ENCODE measurements at places on chromosomes 1 and 21.
A peak's percentile ranks its signal among the peaks of the same experiment; 100 is the strongest.

DNA sequence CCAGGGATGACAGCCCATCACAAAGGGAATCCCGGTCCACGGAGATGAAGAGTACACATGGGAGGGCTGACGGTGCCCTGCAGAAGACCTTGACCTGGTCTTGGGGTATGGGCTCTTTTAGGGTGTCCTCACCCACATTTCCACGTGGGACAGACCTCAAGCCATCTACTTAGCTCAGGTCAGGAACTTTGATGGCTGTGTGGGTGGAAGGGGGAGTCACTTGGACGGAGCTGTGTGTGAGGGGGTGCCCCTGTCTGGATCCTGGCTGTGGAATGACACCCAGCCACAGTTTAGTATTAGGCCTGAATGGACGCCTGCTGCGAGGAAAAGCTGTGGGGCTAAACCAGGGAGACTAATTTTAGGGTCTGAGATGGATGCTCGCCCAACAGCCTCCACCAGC is 10.9 kb upstream of the MIXL1 start:
- no peak for DNase-seq

DNA sequence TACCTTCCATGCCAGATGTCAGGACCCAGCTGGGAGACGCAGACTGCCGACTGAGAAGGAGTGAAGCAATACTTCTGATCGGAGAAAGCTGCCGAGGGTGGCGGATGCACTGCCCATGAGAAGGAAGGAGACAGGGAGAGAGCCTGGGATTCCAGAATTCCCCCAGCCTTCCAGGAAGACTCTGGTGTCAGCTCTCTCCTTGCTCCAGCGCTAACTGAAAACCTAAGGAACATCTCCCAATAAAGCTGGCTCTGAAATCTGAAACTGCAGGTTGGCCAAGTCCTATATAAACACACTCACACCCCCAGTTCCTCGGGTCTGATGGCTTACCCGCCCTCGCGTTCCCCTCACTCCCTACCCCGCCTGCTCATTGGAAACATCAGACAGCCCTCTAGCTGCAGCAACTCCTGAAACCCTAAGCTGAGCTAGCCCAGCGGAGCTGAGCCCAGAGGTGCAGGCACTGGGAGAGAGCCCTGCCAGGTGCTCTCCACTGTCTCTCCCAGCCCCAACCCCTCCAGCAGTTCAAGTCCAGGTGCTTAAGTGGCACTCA is 52.3 kb downstream of the PLEKHA6 start:
- peak; percentile 64 for DNase-seq

DNA sequence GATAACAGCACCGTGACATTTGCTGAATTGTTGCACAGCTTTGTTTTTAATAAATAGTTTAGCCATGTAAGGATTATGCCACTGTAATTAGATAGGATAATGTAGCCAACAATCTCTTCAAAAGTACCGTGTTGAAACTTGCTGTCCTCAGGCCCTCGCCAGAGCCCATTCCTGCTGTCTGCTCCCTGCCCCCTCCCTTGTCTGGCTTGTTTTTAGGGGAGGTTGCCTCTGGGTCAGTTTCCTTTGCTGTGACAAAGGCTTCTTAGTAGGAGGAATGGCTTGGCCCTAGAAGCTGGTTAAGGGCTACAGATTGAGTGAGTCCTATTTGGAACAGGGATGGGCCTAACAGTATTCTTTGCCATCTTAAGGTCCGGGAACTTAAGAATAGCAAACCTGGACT is 107.9 kb downstream of the LMO4 start:
- DNase-seq = peak; percentile 11

GRCh38 chr1:173383351-173383750 is 93.8 kb upstream of the PRDX6 start:
- no peak for DNase-seq

GRCh38 chr1:167739752-167740151 is 18.0 kb downstream of the MPZL1 start:
- no peak for DNase-seq

DNA sequence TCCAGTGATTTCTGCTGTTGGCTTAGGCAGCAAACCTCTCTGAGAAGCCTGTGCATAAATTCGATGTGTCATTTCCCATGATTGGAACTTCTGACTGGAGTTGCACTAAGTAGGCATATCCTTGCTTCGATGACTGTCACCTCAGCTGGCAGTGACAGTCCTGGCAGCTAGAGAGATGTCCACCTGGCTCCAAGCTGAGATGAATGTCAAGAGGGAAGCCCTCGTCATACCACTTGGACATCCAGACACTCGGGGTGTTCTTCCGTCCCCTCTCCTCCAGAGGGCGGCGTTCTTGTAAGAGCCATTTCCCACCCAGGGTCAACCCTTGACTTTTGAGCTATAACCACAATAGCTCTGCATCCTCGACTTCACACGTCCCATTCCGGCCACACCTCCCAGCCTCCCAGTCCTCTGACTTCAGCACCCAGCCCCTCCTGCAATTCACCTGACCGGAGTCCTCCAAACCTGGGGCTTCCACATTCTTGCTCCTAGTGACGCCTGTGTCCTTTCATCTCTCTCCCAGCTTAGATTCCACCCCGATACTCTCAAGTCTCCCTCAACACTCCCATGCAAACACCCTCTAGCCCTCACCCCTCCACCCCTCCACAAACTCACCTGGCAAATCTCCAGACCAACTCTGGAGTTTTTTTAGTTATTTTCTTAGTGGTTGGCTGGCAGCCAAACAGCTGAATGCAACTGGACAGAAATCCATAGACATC is 17.3 kb downstream of the CA6 start:
- peak; percentile 76 for DNase-seq

DNA sequence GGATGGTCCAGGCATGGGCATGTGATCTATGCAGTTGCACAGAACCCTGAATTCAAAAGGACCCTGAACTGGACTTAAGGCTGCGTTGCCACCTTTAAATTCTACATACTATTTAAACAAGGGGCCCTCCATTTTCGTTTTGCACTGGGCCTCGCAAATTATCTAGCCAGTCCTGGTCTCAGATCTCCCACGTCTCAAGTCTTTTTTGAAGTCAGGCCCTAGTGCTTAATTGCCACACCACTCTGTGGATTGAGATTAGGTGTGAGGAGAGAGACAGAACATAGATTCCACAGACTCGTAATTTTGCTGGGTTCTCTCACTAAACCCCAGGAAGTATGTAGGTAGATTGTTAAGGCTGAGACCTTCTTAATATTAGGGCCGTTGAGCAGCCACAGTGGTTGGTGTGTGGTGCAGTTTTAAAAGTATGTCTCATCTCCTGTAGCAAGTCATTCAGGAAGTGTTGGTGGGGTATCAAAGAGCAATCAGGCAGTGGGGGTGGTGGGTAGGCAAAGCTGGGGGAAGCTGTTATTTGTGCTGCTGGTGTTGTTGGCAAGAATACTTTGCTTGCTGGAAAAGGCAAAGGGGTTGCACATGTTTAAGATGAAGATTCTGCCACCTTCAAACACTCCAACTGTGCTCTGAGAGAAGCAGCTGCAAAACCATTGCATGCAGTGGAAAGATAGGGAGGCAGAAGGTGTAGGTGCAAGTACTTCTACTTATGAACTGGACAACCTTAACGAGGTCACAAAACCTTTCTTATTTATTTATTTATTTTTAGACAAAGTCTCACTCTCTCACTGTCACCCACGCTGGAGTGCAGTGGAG is 11.2 kb downstream of the CD84 start:
- no peak for DNase-seq

- no peak for DNase-seq
Observed at GRCh38 chr21:42661688-42662429, 8.4 kb downstream of the PDE9A start.

GRCh38 chr1:155127105-155127966 is at the start of gene EFNA1:
TSS of gene EFNA1 (plus strand) at chr1:155127876. CDS start at chr1:155127978, 102 bp downstream.
- peak; percentile 78 for DNase-seq

DNA sequence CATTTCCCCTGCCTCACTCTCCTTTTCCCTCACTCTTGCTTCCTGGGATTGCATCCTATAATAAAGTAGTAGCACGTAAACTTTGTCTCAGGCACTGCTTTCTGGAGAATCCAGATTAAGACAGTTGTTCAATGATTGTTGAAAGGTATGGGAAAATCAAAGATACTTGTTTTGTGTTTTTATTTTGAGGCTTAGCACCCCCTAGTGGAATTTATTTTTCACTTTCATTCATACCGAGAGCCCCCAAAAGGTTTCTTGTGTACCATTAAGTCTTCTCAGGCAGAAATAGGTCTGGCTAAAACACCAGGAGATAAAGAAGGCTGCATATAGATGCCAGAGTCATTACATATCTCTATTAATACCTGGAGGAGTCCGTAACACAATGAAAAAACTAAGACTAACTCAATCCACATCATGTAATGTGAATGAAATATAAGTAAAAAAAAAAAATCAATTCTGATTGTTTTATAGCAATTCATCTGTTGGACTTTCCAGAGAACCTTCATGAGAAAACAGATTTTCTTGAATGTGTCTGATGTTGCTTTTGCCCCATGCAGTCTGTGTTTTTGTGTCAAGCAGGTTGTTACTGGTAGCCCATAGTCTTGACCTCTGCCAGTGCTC is 103.5 kb downstream of the RPE65 start:
- DNase-seq = peak; percentile 33

GRCh38 chr1:46603481-46603857 is 599 bp downstream of the MKNK1 start:
- no peak for DNase-seq

GRCh38 chr1:228174482-228175315 is 9.1 kb downstream of the IBA57 start:
- peak; percentile 71 for DNase-seq

DNA sequence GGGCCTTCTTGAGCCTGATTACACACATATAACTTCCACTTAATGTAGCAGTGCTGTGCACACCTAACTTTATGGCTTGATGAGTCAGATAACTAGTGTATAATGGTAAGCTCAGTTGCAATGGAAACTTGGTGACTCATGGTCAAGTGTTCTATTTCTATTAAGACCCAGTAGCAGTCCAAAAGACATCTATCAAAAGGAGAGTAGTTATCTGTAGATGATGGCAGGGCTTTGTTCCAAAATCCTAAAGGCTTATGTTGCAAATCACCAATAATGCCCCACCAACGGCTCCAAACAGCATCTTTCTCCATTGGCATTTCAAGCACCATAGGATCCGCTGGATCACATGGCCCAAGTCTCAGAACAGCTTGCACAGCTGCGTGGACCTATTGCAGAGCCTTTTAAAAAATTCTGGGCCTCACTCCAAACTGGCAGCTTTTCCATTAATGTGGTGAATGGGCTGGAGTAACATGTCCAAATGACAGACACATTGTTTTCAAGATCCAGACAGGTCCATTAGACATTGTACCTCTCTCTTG is 566.8 kb upstream of the USP24 start:
- no peak for DNase-seq

DNA sequence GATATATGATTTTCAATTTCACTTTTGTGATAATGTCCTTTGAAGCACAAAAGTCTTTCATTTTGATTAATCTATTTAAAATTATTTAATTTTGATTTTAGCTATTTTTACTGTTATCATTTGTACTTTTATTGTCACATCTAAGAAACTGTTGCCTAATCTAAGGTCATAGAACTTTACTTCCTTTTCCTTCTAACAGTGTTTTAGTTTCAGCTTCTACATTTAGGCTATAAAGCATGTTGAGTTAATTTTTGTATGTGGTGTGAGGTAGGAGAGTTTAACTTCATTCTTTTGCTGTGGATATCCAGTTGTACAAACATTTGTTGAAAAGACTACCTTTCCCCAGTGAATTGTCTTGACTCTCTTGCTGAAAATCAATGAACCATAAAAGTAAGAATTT is 204.5 kb downstream of the TM2D1 start:
- DNase-seq = no peak

DNA sequence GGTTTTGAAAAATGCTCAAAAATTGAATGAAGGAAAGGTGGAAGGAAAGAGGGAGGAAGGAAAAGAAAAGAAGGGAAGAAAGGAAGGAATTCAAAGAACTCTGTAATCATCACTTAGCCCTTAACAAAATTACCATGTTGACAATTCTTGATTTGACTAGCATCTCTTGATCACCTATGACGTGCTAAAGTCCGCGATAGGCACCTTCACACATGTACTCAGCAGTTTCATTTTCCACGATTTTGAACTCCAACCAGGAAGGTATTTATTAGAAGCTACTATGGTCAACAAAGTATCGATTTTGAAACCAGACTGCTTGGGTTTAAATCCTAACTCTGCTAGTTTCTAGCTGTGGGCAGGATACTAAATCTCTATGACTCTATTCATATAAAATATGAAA is 146.9 kb downstream of the DAB1 start:
- DNase-seq = no peak

- no peak for DNase-seq
Observed at GRCh38 chr1:46594063-46594462, 10.0 kb downstream of the MKNK1 start.
